Mesothelial cell of epicardium (in vitro differentiated cells): ENCODE measurements at places on chromosomes 2 and 18.

- DNase-seq = no peak
These were observed 1.9 kb downstream of the MCFD2 start for GRCh38 chr2:46913471-46914381.

DNA sequence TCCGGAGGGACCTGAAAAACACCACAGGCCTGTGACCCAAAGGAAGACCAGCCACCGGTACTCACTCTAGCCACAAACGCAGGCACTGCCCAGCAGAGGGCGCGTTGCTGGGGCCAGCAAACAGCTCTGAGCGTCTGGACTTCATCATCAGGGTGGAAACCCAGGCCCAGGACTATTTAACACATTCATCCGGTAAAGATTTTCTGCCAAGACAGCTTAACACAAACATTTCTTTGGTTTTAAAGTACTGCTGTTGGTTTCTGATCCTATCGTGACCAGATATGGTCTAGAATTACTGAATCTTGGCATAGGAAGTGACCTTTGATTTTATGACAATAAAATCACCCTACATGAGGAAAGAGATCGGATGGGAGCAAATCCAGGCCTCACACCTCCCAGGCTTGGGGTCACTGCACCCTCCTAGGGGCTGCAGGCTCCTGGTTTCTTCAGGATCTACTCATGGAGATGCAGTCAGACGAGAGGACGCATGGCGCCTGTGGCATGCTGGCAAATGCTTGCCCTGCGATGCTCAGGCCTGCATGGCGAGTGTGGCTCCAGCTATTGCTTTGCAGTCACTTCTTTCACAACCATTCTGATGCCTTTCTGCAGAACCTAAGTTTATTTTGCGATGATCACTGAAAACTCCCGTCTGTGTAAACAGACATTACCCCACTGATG, 130.4 kb downstream of the COL4A4 start:
- peak; percentile 55 for DNase-seq

DNA sequence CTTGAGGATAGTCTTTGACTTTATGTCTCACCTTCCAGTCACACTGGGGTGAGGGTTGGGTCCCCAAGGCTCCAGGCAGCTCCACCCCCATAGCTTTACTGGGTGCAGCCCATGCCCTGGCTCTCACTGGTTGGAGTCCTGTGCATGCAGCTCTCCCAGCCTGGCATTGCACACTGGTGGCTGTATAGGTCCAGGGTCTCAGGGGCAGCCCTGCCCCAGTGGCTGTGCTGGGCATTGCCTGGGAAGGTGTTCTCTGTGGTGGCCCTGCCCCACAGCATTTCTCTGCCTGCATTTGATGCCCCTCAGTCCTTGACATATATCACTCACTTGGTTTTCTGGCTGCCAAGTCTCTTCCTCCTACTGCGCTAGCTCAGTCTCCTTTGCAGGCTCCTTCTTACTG, 21.2 kb downstream of the MPHOSPH10 start:
- DNase-seq = no peak

DNA sequence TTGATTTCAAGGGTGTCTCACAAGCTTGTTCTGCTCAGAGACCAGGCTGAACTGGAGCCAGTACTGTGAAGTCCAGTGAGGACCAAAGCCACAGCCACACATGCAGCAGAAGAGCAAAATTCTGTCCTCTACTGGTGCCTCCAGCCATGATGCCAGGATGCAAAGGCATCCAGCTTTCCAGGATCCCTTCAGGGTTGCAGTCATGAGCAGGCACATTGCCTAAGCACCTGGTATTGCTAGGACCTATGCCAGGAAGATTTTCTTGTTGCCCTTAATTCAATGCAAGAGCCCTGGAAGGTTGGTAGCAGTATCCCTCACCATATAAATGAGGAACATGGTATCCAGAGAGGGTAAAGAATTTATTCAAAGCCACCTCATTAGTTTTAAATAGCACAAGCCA, 78.9 kb upstream of the CYRIA start:
- DNase-seq = no peak
